ENCODE measurements at places on chromosomes 11 and 22. TPM values are rescaled to one million over a fixed set of nuclear protein-coding genes. Genes with fewer than 3 reads are reported as not detected.

LRRC51 gene
- 10.0 TPM for total RNA-seq

DNA sequence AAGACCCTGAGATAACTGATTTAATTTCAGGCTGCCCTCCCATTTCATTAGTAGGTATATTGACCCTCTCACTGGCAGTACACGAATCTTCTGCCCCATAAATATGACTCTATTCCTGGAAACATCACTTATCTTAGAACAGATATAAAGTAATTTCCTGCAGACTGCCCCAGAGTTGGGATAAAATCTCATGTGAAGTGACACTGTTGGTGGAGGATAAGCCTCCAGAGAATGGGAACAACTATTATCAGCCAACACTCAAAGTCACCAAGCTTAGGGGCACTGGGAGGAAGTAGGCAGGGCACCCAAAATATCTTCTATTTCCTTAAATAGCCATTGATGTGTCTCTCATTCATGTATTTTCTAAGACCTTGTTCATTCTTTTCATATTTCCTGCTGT is 8.2 kb downstream of the OR51B5 start:
- DNase-seq = no peak

GRCh38 chr22:18078329-18079041 is 695 bp downstream of the PEX26 start:
- DNase-seq = no peak

- no peak for DNase-seq
Measured at GRCh38 chr11:117614728-117615127, 182.3 kb downstream of the DSCAML1 start.

DNA sequence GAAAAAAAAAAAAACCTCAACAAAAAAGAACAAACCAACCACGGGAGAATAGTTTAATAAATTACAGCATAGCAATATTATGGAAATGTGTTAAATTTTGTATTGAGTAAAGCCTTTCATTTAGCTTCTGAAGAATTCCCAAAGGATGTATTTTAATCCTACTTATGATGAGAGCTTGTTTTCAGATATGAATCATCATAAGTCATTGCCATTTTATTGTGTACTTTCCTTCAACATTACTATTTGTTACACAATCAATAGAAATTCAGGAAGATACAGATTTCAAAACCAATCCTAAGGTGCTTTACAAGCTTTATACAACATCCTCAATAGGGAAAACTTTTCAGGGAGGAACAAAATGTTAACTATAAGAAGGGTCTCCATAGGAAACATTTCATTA is 200.6 kb upstream of the CTSC start:
- no peak for DNase-seq

DKK3 gene
- 16.5 TPM for total RNA-seq
